ENCODE measurements at places on chromosomes 16 and 17.

DNA sequence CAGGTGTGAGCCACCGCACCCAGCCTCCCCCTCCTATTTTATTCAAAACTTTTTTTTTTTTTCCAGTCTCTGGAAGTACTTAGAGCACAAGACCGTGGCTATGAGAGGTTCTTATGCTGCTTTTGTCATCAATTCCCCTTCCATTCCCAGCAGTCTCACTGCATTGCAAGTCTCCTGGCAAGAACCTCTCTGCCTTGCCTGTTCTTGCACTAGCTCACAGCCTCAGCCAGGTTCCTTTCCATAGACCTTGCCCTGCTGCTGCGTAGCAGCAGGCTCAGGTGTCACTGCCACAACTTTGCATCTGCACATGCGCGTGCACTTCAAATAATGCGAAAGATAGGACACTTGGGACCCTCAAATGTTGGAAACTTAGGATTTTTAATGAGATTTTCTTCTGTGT is 15.6 kb downstream of the ATP6V0A1 start:
- DNase-seq: no peak

GRCh38 chr17:58219789-58220183 is 731 bp upstream of the MKS1 start:
- no peak for DNase-seq

DNA sequence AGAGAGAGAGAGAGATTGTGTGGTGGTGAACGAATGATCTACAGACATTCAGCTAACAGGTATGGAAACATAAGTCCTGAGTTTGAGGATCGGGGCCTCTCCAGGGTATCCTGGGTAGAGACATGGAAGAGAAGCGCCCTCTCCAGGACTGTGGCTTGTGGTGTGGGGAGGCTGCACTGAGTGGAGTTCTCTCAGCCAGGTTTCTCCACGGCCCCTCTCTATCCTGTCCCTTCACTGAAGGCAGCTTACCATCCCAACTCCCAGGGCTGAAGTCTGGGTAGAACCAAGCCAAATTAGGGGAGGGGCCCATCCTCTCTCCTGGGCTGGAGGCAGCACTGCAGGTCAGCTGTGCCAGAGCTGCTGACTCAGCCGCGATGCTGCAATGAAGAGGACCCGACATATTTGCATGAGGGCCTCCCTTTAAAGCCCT is 6.2 kb downstream of the C1QL1 start:
- DNase-seq: no peak

DNA sequence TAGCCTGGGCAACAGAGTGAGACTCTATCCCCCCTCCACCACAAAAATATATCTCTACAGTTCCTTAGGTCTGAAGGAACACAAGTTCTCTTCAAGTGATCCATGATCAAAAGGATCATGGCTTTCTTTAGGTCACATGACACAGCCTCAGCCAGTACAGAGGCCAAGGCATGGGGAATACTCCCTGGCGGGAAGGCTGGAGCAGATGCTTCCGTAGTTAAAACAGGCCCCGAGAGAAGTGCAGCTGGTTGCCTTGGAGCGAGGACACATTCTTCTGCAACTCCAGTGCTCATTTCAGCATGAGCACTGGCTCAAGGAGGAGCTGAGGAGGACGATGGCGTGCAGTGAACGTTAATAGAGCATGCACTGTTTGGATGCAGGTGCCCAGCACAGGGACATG is 13.5 kb downstream of the CDIP1 start:
- no peak for DNase-seq

- DNase-seq: no peak
Observed at GRCh38 chr17:47674499-47674898, 19.5 kb upstream of the TBKBP1 start.

DNA sequence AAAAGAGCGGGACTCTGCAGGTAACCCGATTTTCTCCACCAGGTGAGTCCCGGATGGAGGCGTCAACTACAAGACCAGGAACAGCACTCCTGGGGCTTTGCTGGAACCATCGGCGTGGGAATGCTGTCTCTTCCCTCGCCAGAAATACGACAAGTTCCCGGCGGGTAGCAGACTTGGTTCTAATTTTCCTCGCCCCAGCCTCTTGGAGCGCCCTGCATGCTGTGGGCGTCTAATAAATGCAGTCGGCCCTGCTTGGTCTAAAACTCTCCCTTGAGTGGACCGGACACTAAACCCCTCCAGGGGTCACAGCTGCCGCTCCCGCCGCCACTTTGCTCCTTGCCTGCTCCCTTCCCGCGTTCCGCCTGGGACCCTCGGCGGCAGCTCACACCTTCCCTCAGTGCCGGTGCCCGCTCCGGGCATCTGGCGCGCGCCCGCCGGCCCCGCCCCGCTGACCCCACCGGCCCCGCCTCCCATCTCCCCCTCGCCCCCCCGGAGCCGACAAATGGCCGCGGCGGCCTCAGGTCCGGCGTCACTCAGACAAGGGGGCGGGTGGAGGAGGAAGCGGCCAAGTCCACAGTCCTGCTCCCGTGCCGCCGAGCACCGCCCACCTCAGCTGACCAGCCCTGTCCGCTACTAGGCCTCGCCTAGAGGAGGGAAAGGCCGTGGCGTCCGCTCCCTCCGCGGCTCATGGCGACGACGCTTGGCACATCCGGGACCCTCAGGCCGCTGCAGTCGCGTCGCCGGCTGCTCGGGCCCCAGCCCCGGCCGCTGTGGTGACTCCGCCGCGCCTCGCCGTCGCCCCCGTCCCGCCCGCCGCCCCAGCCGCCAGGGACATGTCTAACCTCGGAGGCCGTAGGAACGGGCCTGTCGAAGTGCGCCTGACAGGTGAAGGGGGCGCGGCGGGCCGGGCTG is 65.8 kb downstream of the KPNA2 start:
- DNase-seq: peak; percentile 45

DNA sequence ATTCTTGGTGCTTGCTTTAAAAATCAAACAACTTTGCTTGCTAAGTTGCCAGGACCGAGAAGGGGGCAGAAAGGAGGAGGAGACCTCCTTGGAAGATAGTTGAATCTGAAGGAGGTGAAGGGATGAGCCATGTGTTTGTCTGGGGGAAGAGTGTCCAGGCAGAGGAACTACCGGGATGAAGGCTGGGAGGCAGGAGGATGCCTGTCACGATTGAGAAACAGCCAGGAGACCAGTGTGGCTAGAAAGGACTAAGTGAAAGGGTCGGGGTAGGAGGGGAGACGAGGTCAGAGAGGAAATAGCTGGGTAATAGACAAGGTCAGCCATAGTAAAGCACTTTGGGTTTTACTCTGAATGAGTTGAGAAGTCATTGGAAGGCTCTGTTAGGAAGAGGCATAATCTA is 38.9 kb upstream of the CSNK2A2 start:
- no peak for DNase-seq
